Natural killer cell treated with Interleukin-12 subunit alpha and Interleukin-12 subunit beta and Interleukin-15 and Interleukin-18, amount 100 ng/mL, for 72 hours (primary cell): ENCODE measurements at places on chromosomes 6 and 20.

GRCh38 chr6:133435065-133435728 is 194.0 kb downstream of the EYA4 start:
- DNase-seq: no peak

- no peak for DNase-seq
Measured at GRCh38 chr6:72746276-72746675, 124.4 kb downstream of the KCNQ5 start.

DNA sequence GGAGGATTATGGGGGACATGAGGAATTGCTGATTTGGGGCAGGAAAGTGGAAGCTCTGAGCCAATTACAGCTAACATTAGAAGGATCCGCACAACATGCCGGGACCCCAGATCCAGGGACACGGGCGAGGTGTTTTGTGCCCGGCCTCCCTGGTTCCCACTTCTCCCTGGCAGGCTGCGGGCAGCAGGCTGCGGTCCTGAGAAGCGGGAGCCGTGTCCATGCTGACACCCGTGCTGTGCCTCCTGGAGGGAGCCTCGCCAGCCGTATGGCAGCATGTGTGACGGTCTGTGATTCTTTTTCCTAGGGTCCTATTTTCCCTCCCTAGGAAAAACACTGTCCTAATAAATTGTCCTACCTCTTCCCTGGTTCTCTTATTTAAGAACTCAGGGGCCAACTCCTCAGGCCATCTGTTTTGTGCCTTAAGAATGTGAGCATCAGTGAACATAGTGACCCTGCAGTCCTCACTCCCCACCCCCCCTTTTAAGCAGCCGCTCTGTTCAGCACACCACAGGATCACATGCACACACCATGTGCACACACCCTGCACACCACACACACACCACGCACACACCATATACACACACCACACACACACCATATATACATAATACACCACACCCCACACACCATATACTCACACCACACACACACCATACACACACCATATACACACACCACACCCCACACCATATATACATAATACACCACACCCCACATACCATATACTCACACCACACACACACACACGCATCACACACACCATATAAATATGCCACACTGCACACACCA is 49.9 kb downstream of the DACT2 start:
- no peak for DNase-seq

GRCh38 chr6:6588924-6589709 is 597 bp downstream of the LY86 start:
- no peak for DNase-seq

- no peak for DNase-seq
Measured at GRCh38 chr20:32160341-32160740, 47.2 kb downstream of the PLAGL2 start.

GRCh38 chr20:63735859-63736718 is at the start of gene LIME1:
LIME1 (plus strand) TSS chr20:63736664; CDS start chr20:63737550, 886 bp downstream.
- DNase-seq: no peak

GRCh38 chr6:16088409-16088808 is 40.5 kb upstream of the MYLIP start:
- no peak for DNase-seq

DNA sequence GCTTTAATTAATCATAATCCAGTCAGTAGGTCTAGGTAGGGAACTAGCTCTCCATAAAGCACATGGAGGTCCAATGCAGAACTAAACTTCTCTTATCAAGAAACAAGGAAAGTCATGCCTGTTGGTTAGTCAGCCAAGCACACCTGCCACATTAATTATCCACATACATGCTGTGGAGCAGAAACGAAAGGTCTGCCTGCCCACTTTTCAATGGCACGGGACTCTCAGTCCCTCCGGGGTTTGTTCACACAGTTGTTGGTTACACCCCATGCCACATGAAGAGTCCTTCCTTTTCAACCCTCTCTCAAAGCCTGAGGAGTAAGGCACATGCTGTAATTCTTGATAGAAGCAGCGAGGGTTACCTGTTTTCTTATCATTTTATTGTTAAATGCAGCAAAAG is 1096.4 kb upstream of the MAP3K7 start:
- DNase-seq: no peak

- DNase-seq: no peak
Measured at GRCh38 chr6:41705311-41705995, 30.0 kb downstream of the TFEB start.

DNA sequence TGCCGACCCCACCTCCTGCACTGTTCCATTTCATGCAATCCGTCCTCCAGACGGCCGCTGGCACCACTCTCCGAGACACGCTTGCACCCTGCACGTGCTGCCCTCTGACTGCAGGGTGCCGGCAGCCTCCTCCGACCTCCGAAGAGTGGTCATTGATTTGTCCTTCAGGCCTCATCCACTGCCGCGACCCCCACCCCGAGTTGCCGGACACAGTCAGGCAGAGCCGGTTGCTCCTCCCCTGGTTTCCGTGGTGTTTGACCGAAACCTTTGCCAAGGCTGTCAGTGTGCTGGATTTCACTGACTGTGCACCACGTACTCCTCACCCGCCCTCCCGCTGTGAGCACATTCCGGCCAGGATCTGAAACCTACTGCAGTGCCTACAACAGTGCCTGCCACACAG is 156.4 kb upstream of the PDE10A start:
- no peak for DNase-seq

GRCh38 chr6:139588076-139588639 is 213.7 kb upstream of the CITED2 start:
- DNase-seq: no peak

GRCh38 chr6:83770910-83771309 is 62.0 kb upstream of the SNAP91 start:
- no peak for DNase-seq

DNA sequence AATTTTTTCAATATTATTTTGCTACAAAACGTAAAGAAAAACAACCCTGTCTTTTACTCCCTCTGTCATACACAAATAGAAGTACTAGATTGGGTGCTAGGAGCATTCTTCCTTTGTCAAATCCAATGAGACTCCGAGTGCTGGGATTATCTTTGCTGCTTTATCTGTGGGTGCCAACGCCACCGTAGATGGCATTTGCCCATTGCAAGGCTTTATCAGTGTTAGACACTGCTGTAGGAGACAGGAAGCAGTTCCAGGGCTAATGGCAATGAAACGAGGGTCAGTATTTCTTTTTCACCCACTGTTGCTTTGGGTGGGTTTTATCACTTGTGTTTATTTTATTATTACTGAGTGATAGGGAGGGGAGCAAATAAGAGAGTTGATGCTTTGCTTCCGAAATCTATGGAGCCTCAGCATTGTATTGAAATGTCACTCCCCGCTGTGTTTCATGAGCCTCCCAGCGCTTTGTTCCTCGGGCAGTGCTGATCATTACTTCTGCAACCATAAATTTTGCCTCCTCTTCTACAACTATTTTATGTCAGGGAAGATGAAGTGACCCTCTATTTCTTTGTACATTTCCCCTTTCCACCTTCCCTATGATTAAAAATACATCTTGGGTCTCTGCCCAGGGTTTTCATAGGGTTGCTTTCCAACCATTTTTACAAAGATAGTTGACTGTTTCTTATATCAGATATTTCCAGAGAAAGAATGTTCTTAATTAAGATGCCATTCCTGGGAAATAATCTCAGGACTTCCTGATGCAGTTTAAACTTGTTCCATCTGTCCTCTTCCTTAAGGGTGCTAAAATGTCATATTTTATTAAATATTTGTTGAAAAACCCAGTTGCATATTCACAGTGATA is 86.7 kb upstream of the LAMP5 start:
- no peak for DNase-seq

DNA sequence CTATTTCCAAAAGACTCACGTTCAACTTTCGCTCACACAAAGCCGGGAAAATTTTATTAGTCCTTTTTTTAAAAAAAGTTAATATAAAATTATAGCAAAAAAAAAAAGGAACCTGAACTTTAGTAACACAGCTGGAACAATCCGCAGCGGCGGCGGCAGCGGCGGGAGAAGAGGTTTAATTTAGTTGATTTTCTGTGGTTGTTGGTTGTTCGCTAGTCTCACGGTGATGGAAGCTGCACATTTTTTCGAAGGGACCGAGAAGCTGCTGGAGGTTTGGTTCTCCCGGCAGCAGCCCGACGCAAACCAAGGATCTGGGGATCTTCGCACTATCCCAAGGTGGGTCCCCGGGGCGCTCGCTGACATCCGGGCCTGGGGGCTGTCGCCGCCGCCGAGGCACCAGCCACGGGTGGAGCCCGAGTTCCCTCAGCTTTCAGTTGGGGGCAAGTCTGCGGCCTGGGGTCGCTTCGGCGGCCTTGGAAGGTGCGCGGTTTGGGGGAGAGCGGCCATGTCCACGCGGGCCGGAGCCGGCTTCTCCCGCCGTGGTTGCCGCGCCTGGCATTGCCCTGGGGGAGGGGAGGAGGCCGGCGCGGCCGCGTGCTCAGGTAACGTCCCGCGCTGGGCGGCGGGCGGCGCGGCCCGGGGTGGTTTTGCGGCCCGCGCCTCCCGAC is 429 bp downstream of the AMD1 start:
- no peak for DNase-seq

- no peak for DNase-seq
Measured at GRCh38 chr6:133131621-133132465, 109.3 kb upstream of the EYA4 start.

- DNase-seq: no peak
Measured at GRCh38 chr6:105591053-105591452, 188.2 kb upstream of the PREP start.

- DNase-seq: no peak
Measured at GRCh38 chr6:10404799-10405512, 9.9 kb downstream of the TFAP2A start.

- DNase-seq: no peak
Measured at GRCh38 chr20:36544134-36545018, 3.1 kb downstream of the MYL9 start.

GRCh38 chr6:120872262-120872578 is 462.1 kb downstream of the TBC1D32 start:
- DNase-seq: no peak

DNA sequence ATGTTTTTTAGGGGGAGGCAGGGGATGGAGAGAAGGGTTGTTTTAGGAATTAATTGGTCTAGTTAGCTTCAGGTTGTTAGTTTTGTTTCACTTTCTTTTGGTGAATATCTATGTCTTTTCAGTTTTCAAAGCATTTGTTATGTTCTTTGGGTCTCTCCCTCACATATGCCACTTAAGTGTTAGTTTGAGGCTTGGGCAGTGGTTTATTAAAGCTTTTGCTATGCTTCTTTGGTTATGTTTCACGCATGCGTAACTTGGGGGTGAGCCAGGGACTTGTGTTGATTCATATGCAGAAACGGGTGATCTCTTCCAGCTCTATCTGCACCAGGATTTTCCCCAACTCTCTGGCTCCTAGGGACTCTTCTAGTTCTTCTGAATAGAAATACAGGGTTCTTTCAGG is 11.4 kb upstream of the MMS22L start:
- DNase-seq: no peak

DNA sequence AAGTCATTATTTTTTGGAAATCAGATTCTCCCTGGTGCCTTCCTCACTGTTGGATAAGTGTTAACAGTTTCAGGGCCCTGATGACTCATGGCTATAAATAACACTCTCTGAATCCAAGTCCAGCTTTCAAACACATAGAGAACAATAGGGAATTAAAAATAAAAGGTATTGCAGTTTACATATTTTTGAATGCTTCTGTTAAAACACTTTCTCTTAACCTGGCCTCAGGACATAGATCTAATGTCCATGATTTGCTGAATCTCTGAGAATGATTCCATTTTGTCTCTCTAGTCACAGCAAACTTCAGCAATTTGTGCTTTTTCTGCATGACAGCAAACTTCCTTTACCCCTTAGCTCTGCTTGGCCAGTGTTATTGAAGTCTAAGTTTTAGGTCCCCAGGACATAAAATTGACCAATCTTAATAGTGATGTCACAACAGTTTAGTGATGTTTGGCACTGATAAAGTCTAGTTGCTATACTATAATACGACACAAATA is 1192.4 kb upstream of the CITED2 start:
- no peak for DNase-seq

GRCh38 chr6:29653452-29654038 is 3.3 kb upstream of the MOG start:
- peak; percentile 78 for DNase-seq

DNA sequence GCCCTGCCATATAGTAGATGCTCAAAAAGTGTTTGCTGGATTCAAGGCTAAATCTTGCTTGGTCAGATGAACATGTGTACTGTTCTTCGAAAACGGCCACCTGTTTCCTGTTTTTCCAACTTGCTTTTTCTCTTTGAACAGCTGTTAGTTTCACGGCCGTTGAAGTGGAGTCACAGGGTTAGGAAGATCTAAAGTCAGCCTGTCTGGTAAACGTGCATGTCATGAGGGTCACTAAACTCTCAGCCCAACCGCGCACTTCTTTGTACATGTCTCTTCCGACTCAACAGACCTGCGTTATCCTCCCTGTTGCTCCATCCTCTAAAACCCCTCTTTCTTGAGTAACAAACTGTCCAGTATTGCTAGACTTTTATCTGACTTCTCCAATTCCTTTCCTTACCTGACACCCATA is 93.2 kb upstream of the MAN1A1 start:
- no peak for DNase-seq

DNA sequence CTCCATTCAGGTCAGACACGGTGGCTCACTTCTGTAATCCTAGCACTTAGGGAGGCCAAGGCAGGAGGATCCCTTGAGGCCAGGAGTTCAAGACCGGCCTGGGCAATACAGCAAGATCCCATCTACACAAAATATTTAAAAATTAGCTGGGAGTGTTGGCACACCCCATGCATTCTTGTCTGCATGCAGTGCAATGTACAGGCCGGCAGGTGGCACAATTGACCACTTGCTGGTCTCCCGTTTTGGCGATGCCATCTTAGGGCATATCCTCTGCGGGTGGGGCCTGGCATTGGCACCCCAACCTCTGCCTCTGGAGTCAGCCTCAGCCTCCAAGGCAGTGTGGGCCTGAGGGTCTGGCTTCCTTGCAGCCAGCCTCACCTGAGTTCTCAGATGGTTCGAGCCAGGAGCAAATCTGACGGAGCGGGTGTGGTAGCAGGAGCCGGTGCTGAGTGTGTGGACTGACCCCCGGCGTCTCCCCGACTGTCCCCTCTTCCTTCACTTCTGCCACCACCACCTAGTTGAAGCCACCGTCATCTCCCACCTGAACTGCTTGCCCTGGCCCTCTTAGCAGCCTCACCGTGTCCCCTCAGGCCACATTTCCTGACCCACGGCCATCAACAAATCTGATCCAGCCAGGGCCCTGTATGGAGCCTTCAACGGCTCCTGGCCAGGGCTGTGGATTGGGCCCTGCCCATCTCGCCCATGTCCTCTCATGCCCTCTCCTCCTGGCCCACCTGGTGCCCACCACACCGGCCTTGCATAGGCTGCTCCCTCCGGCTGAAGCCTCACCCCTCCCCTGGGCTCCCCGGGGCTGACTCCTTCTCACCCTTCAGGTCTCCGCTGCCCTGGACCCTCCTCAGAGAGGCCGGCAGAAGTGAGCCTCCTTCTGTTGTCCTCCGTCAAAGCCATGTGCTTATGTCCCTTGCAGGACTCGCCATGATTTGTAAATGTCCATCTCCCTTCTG is 44.0 kb downstream of the EFCAB8 start:
- DNase-seq: no peak

- no peak for DNase-seq
Measured at GRCh38 chr20:60486315-60486714, 528.1 kb downstream of the CDH26 start.

GRCh38 chr20:9723501-9724202 is 115.2 kb downstream of the PAK5 start:
- DNase-seq: no peak
